NCI-H774 (cell line): ENCODE measurements at places on chromosomes 2 and 18.

DNA sequence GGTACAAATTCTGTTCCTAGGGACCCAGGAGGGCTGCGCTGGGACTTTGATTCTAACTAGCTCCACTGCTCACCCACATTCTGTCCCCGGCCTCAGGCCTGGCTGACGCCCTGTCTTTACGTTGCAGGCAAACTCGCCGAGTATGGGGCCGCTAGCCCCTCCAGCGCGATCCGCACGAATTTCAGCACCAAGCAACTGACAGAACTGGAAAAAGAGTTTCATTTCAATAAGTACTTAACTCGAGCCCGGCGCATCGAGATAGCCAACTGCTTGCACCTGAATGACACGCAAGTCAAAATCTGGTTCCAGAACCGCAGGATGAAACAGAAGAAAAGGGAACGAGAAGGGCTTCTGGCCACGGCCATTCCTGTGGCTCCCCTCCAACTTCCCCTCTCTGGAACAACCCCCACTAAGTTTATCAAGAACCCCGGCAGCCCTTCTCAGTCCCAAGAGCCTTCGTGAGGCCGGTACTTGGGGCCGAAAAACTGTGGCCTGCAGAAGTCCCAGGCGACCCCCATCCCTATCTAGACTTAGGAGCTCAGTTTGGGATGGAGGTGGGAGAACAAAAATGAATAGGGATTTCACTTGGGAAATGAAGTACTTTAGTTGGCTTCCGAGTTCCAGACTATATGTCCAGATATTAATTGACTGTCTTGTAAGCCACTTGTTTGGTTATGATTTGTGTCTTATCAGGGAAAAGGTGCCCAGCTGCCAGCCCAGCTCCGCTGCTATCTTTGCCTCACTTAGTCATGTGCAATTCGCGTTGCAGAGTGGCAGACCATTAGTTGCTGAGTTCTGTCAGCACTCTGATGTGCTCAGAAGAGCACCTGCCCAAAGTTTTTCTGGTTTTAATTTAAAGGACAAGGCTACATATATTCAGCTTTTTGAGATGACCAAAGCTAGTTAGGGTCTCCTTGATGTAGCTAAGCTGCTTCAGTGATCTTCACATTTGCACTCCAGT lies 1.5 kb downstream of the HOXD1 start:
- no peak for DNase-seq

DNA sequence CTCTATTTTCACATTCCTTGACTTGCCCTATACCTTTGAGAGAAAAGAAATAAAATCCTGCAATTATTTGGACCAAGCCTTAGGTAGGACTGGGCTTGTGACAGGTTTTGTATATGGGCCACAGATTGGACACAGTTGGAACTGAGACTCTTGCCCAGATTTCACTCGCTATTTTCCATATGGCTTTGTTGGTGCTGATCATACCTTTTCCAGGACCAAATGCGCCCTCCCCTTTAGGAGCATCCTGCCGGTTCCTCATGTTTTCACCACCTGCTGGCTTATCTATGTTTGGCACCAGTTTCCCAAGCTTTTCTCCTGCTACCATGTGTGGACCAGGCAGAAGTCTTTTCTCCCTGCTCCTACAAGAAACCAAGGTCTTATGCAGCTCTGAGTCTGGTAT lies 494.9 kb downstream of the EPHA4 start:
- no peak for DNase-seq

- DNase-seq: no peak
Measured at GRCh38 chr18:2103299-2103698, 468.0 kb downstream of the METTL4 start.

DNA sequence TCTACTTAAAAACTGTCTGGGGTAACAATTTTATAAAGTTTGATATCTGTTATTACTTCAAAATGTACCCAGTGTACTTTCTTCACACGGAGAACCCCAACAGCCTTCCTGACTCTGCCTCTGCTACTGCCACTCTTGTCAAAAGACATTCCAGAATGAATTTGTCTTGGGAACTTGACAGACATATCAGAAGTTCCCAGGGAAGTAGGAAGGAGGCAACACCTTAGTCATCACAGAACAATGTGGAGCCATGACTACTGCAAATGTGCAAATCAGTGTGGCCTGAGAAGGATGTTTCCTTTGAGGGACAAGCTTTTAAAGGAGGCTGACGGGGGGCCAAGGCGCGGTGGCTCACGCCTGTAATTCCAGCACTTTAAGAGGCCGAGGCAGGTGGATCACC lies 133.8 kb upstream of the RNF152 start:
- DNase-seq: no peak

- no peak for DNase-seq
Measured at GRCh38 chr18:76980663-76981395, 151.8 kb downstream of the MBP start.

GRCh38 chr2:17012297-17012696 lies 346.7 kb upstream of the CYRIA start:
- no peak for DNase-seq

GRCh38 chr2:985317-985898 lies 34.8 kb downstream of the SNTG2 start:
- no peak for DNase-seq
